ENCODE measurements at places on chromosomes 16 and 17.

GRCh38 chr16:22888791-22889190, 74.8 kb downstream of the HS3ST2 start:
- DNase-seq = no peak

GRCh38 chr17:66531851-66532295, 229.5 kb downstream of the PRKCA start:
- DNase-seq = no peak

GRCh38 chr16:75256059-75256571, 4.7 kb upstream of the BCAR1 start:
- DNase-seq = no peak

GRCh38 chr16:70706948-70707465, 21.2 kb upstream of the MTSS2 start:
- DNase-seq = no peak

DNA sequence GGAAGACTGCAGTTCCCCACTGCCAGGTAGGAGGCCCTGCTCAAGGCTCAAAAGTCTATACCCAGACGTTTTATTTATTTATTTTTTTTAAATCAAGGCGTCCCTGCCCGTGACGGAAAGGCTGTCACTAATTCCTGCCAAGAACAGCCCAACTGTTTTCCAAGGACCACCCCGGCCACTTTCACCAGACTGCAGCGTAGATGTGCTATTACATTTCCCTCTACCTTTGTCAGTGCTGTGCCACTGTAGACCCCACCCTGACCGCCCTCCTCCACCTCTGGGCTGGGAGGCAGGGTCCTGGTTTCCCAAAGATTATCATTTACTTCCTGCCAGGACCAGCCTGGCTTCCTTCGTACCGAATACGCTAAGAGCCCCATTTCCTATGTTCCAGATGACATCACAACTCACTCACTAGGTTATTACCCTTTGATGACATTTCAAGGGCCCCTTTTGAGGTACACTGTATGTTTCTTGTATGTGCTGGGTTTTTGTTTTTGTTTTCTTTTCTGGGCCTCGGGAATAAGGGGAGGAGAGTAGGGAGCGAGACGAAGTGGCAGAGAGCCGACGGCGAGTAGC, 6.3 kb upstream of the RNF227 start:
- DNase-seq = no peak

DNA sequence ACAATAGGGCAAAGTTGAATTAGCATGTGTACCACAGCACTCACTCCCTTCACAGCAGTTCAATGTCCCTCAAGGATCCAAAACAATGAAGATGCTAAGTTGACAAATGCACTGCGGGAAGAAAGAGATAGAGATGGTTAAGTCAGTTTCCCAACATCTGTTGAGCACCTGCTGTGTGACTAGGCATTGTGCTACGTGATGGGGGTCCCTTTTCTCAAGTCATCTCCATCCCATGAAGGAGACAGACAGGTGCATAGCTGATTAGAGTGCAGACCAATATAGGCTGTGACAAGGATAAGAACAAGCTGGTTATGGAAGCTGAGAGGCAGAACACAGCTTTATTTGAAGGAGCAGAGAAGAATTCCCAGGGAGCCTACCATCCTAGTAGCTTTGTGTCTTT, 114.2 kb downstream of the HAPSTR1 start:
- no peak for DNase-seq

DNA sequence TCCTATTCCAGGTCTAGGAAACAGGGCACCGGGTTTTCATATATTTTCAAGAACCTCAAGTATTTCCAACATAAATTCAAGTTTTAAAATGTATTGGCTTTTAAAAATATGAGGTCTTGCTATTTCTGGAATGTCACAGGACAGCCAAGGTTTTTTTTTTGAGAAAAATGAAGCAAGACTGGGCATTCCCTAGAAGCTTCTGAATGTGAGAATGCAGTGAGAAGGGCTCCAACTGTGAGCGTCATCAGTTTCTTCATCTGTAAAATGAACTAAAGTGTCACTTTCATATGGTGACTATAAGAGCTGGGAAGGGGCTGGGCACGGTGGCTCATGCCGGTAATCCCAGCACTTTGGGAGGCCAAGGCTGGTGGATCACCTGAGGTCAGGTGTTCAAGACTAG, 455.8 kb upstream of the MAF start:
- peak; percentile 16 for DNase-seq

GRCh38 chr17:31105991-31106390, 11.2 kb downstream of the NF1 start:
- DNase-seq = no peak

DNA sequence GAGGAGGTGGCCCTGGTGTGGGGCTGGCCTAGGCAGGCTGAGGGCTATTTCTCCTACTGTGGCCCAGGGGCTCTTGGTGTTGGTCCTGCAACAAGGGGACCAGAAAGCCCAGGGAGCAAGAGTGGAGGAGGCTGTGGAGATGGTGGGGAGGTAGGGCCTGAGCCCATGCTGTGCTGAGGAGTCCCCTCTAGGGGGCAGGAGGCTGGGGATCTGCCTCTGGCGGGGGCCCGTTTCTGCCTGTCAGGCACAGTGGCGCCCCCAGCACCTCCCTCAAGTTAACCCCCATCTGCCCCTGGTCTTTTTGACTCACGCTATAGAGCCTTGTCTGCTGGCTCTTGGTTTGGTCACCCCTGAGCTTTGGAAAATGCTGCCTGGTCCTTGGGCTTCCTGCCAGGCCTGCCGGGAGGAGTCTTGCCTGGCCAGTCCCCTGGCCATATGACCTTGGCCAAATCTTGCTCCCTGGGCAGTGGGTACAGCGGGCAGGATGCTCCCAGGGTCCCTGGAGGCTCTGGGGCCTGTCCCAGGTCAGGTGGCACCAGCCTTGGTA, 5.9 kb downstream of the BAIAP2 start:
- no peak for DNase-seq

DNA sequence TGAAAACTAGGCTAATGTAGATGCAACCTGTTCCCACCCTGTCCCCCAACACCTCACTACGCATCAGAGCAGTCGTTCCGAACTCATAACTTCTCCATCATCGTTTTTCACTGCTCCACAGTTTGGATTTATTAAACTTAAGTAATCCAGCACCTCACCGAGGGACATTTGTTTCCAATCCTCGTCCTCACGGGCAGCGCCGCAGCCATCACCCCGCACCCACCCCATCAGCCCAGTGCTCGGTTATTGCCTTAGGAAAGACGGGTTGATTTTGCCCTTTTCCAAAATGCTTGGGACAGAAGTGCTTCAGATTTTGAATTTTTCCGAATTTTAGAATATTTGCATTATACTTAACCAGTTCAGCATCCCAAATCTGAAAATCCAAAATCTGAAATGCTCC, 71.0 kb upstream of the DOC2B start:
- DNase-seq = no peak

DNA sequence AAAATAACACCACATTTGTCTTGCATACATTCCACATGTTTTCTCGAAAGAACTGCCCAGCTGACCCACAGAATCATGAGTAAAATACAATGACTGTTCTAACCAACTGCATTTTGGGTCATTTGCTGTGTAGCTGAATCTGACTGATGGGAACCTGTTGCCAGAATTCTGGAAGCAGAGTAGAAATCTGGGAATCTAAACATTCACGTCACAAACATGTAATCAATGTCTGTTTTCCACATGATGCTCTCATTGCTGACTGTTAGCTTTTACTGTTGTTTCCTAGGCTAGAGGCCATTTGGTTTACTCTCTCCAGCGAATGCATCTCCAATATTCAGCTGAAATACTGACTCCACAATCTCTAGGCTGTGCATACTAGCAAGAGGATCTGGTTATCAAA, 710.1 kb downstream of the KCNJ2 start:
- no peak for DNase-seq

- DNase-seq = no peak
Measured at GRCh38 chr17:83100853-83101391, 21.5 kb downstream of the METRNL start.

DNA sequence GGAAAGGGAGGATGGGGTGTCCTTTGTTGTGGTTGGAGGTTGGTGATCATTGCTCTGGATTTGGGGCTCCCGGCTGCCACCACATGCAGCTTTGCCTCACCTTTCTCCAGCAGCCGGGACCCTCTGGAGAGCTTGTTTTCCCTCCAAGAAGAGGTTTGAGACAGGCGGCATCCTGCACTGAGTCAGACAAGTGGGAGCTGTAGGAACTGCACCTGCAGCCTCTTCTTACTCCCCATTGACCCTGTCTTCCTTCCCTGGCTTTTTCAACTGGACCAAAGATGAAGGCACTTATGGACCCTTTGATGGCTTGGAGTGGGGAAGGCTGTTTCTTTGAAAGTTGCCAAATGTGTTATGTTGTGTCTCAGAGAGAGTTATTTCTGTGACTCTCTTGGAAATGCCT, 16.6 kb downstream of the KCTD2 start:
- DNase-seq = no peak

- DNase-seq = no peak
Measured at GRCh38 chr17:40371261-40371929, 6.9 kb upstream of the GJD3 start.

GRCh38 chr17:41666237-41666641, 22.4 kb upstream of the EIF1 start:
- DNase-seq = no peak

GRCh38 chr16:20310421-20311395, 16.6 kb downstream of the GP2 start:
- DNase-seq = no peak

DNA sequence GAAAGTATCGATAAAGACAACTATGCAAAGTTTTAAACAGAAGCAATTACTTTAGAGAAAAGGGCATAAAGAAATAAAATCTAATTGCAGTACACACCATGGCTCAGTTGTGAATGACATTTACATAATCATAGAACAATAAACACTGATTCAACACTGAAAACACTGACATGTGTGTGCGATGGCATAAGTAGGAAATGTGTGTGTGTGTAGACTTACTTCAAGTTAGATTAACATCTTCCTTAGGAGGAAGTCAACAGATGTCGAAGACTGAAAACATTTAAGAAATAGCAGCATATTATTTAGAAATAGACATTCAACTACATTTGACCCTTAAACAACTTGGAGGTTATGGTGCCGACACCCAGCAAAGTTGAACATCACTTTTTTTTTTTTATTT, 172.4 kb downstream of the STX8 start:
- DNase-seq = no peak

DNA sequence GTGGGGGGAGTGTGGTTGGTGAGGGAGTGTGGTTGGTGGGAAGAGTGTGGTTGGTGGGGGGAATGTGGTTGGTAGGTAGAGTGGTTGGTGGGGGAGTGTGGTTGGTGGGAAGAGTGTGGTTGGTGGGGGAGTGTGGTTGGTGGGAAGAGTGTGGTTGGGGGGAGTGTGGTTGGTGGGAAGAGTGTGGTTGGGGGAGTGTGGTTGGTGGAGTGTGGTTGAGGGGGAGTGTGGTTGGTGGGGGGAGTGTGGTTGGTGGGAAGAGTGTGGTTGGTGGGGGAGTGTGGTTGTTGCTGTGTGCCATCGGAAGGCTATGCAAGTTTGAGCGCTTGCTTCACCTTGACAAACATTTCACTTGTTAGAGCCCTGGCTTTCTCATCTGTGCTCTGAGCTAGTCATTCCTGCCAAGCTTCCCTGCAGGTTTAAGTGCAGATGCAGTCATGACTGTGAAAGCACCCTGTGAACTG, 20.1 kb downstream of the MINK1 start:
- DNase-seq = no peak

- no peak for DNase-seq
Measured at GRCh38 chr17:15309793-15310192, 31.6 kb downstream of the TEKT3 start.

DNA sequence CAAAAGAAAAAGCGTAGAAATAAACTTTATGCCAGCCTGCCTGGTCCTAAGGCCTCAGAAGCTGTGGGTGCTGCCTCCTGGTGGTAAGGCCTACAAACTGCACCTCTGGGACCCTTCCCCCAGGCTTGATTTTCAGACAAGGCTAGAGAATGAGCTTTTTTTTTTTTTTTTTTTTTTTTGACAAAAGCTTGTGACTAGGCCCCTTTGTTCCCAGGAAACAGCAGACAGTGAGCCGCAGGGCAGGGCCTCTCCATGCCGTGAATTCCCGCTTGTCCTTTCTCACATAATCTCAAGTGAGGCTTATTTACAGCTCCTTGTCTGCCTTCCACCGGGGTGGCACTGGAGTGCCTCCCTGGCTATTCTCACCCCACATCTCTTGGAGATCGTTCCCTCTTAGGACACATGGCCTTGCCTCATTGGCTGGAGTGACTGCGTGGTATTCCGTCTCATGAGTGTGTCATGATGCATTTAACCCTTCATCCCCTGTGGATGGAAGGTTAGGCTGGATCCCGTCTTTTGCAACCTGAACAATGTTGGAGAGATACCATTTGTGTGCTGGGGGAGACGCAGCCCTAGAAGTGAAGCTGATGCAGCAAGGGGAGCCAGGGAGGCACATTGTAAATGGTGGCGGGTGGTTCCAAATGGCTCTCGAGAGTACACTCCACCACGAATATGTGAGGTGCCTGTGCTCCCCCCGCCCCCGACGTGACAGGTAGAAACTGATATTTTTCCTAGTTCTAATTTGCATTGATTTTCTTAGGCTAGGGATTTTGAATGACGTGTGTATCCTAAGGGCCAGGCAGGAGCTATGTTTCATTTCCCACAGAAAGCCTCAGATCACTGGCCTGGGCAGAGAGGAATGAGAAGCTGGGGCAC, 49.6 kb downstream of the USP22 start:
- DNase-seq = peak; percentile 12

DNA sequence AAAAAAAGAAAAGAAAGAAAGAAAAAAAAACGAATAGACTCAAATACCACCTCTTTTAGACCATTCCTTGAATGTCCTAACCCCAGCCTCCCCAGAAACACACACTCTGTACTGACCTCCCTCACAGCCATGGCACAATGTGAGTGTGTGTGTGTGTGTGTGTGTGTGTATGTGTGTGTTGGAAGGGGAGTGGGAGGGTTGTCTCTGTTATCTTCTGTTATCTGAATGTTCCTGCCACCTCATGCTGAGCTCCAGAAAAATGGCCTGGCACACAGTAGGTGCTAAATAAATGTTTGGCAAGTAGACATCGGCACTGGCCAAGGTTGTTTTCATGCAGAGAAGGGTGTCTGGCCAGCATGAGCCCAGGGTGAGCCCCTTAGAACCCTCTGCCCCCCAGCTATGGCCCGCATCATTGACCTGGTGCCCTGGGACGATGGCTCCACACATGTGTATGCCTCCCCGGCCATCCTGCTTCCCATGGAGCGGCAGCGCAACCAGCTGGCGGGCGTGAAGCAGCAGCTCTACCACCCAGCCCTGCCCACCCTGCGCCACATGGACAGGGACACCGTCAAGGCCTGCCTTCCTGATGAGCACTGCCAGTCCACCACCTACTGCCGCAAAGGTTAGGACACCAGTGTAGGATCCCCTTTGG, 6.6 kb upstream of the CNGB1 start:
- no peak for DNase-seq

- DNase-seq = no peak
Measured at GRCh38 chr16:89152831-89153700, 18.5 kb upstream of the CDH15 start.

DNA sequence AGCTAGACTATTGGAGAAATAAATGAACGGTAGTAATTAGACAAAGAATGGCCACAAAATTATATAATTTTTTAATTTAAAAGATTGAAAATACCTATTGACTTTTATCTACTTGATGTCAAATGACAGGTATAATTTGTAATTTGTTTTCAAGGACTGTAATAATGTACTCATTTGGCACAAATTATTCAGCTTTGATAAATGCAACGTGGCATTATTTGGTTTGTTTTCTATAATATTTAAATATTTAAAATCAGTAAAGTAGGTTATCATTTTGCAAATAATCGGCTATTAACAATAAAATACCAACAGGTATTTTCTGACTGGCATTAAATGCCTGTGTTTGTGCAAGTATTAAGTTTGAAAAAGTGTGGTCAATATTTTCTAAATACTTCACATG, 60.6 kb downstream of the CDH11 start:
- no peak for DNase-seq

Data from AG04449 (cell line).